RWPE1 (cell line): ENCODE measurements at places on chromosomes 6 and 20.

DNA sequence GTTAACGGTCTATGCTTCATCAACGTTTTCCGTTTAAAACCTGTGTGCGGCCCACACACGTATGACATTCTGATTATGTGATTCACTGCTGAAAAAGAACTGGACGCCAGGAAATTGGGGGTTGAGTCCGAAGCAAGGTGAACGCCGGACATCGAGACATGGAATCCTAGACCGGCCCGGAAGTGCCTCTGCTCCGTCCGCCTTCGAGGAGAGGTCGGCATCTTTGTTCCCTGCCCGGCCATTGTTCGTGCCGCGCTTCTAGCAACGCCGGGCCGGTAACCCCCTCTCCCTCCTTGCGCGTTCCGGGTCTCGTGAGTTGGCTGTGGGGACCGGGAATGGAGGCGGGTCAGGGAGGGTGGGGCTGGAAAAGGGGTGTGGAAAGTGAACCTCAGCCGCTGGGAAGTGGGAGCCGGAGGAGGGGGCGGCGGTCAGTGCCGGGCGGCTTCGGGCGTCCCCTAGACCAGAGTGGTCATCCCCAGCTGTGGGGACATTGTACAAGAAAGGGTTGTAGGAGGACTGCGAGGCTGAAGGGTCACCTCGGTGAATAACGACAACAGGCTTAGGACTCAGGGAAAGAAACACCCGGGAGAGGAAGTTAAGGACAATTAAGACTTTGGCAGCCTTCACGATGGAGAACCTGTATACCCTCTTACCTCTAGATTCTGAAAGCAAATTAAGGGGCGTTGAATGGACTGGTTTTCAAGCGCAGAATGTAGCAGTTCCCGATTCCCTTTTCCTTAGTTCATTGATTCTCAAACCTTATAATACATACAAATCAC, at the start of gene ZSCAN9:
Gene ZSCAN9 (plus strand): TSS at position 220 of the 779 bp plus-strand sequence. CDS start 1,810 bp downstream, outside the sequence.
- DNase-seq = peak; percentile 74

DNA sequence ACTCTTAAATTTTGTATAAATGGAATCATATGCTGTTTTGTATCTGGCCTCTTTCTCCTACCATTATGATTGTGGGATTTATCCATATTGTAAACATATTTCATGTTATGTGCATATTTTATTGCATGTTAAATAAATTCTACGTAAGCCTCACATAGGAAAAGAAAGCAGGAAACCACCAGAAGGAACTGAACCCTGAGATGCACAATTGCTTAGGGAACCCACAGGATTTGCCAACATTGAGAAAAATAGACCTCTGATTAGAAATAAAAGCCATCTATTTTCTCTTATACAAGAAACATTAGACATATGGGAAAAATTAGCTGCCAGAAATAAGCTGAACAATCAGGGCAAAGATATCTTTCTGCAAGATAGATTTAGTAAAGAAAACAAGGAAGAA, 111.2 kb upstream of the CARMIL1 start:
- DNase-seq = no peak

- no peak for DNase-seq
Observed at GRCh38 chr6:149231778-149232177, 85.7 kb upstream of the TAB2 start.

DNA sequence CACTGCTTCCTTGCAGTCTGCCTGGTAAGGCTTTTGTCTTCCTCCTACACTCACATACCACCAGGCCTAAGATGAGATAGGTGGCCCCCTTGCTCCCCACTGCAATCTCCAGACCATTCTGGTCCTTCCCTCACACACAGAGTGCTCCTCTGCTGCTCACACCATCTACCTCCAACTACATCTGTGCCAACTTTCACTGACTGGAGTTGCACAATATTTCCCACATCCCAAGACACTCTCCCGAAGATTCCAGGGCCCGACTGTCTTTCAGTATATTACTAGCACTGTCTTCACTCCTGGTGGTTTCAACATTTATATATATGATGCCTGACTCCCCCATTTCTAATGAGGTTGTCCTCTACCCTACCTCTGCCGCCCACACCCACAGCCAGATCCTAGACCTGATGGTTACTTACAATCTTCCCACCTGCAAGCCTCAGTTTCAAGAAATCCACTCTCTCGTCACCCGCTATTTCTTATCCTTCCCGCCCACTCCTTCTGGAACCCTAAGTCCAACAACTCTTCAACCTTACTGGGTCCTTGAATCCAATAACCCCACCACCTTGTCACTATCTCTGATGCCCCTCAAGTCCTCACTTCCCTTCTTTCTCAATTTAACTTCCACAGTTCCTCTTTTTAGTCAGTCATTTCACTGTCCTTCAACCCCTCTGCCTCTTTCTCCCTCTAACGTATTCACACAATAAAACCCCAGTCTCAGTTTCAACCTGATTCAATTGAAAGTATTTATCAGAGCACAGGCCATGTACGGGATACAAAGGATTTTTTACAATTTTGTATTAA, 21.6 kb downstream of the RALGAPA2 start:
- DNase-seq = no peak

GRCh38 chr6:15088904-15089568, 156.8 kb upstream of the JARID2 start:
- DNase-seq = no peak

DNA sequence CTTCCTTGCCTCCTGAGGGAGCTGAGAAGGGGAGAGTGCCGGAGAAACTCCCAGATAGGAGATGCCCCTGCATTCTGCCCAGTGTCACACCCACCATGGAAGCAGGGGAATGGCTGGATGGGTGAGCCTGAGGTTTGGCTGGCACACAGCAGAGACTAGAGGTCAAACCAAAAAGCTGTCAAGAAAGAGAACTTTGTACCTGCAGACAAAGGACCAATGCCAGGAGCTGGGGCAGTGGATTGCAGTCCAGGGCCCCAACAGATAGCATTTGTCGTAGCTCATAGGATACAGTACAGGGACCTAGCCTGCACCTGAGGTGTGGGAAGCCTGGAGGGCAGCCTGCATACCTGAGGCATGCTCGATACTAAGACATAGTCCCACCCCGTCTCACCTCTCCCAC, 106.1 kb upstream of the GLP1R start:
- DNase-seq = no peak

GRCh38 chr6:122571888-122572287, 38.3 kb upstream of the PKIB start:
- DNase-seq = no peak

DNA sequence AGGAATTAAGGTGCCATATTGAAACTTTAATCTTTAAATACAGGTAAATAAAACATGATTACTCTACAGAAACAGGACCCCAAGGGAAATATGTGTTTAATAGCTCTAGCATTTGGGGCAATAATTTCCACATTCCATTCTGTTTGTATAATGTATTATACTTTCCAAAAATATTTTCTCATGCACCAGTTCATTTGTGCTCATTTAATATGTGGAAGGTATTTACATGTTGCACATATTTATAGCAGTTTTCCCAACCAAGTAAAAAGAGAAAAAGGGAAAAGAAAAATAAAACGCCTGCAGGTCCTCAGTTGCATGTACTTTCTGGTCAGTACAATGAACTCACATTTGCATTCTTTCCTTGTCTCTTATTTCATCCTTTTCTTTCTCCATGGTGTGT, 129.5 kb upstream of the SULF2 start:
- DNase-seq = no peak

DNA sequence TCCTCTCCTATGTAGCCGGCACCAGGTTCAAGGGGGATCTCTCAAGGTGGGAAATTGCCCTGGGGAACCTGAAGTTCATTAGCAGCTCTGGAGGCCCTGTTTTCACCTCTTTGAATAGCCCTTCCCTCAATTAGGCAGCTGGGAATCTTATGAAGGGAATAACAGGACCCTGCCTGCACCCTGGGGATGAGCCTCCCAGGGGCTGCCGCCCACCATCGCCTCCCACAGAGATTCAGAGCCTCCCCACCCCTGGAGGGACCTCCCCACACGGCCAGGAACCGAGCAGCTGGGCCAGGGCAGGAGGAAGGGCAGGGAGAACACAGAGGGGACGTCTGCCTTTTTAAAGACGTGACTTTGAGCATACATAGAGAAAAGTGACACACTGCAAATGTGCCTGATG, 4.6 kb upstream of the EEF1A2 start:
- no peak for DNase-seq

DNA sequence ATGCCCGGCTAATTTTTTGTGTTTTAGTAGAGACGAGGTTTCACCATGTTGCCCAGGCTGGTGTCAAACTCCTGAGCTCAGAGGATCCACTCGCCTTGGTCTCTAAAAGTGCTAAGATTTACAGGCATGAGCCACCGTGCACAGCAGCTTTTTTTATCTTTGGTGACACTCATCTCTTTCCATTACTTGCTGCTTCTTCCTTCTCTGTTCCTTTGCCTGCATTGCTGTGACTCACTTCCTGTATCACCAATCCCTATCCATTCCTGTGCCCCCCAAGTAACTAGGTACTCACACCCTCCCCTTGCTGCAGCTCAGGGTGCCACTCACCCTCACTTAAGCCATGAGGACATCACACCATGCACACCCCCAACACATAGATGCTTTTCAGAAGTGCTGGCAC, 24.6 kb downstream of the KHDC1L start:
- no peak for DNase-seq

- DNase-seq = peak; percentile 90
Observed at GRCh38 chr20:50034567-50035180, 51.9 kb downstream of the SNAI1 start.

DNA sequence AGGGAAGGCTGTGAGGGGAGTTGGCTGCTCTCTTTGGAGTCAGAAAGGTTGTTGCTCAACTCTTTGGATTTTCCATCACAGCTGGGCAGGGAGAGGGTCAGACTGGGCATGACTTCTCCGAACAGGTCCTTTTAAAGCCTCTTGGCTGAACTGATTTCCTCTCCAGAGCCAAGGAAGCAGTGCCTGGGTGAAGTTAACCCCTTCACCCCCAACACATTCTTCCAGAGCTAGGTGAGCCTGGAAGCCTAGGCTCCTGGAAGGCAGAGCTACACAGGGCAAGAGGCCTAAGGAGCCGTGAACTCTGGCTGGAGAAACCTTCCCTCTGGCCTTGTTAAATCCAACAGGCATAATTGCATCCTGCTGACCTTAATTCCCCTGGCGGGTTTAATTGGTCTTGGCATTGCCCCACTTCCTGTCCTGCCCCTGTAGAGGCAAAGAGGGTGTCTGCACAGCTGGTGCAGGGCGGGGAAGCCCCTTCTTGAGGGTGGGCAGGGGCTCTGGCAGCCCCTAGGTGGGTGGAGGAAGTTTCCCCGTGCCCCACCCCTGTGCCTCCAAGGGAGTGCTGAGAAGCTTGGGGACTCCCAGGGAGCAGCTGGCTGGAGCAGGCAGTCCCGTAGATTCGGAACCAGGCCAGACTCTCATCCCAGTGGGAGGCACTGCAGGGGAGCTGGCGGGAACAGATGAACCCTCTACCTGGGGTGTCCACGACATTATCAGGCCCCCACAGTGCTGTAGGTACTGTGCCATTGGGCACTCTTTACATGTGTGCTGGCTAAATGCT, 3.6 kb upstream of the MYLK2 start:
- DNase-seq = no peak

GRCh38 chr6:54428431-54428830, 120.2 kb downstream of the TINAG start:
- peak; percentile 4 for DNase-seq

- DNase-seq = no peak
Observed at GRCh38 chr6:92820601-92821000, 598.8 kb downstream of the EPHA7 start.

DNA sequence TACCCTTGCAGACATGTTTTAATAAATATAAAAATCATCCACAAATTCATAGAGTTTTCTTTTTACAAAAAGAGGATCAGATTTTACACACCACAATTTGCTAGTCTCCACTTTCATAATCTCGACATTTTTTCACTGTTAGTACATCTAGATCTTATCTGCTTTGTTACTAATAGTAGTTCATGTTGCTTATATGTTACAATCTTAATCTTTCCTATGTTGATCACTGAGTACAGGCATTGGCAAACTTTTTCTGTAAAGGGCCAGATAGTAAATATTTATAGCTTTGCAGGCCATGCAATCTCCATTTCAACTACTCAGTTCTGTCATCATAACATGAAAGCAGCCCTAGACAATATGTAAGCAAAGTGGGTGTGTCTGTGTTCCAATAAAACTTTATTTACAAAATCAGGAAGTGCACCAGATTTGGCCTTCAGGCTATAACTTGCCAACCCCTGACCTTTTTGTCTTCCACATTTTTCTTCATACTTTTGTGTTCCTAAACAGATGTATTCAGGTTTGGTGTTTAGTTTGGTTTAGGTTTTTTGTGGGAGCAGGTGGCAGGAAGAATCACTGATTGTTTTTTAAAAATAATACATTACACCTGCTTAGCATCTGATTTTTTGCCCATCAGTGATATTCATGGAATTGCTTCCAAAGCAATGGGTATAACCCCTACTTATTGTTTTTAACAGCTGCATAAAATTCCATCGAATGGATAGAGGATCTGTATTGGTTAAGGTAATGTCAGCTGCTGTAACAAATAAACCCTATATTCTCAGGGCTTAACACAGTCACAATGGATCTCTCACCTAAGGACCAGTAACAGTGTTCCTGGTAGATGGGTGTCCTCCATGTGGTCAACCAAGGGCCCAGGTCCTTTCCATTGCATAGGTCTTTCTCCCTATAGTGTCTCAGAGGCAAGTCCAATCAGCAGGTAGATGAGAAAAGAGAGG, 61.2 kb downstream of the EYA2 start:
- no peak for DNase-seq

DNA sequence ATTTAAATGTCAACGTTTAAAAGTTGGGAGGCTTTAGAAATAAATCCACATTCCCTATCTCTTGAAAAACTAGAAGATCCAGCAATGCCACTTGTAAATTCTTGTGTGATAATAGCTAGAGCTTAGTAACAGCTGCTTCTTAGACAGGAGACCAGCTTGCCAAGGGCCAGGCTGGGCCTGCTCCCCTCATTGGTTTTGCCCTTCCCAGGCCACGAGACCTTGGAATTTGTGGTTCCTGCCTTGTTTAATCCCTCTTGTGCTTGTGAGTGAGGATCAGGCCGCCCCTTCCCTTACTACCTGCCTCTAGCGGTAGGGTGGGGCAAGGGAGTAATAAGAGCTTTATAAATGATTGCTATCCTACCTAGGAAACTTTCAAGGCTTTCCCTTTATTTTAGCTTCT, 363.5 kb downstream of the SYNE1 start:
- DNase-seq = no peak

DNA sequence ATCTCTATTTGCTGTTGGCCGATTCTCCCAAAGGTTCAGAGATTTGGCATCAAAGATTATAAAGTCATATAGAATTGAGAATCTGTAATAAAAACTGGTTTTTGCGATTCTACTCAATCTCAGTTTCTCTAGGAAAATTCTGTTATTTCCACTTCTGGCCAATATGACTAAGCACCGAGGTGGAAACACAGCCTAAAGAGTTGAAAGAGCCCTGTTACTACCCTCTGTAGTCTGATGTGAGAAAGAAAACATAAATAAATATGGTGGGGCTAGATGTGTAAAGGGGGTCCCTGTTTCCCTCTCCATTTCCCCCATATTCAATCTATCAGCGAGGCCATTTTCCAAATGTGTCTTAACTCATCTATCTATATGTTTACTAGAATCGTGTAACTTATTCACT, 83.4 kb downstream of the PRDM1 start:
- no peak for DNase-seq

- DNase-seq = no peak
Observed at GRCh38 chr6:12613811-12614210, 102.8 kb upstream of the PHACTR1 start.
